Vagina (tissue), 2 donors: ENCODE measurements at places on chromosomes 12 and 14.

DNA sequence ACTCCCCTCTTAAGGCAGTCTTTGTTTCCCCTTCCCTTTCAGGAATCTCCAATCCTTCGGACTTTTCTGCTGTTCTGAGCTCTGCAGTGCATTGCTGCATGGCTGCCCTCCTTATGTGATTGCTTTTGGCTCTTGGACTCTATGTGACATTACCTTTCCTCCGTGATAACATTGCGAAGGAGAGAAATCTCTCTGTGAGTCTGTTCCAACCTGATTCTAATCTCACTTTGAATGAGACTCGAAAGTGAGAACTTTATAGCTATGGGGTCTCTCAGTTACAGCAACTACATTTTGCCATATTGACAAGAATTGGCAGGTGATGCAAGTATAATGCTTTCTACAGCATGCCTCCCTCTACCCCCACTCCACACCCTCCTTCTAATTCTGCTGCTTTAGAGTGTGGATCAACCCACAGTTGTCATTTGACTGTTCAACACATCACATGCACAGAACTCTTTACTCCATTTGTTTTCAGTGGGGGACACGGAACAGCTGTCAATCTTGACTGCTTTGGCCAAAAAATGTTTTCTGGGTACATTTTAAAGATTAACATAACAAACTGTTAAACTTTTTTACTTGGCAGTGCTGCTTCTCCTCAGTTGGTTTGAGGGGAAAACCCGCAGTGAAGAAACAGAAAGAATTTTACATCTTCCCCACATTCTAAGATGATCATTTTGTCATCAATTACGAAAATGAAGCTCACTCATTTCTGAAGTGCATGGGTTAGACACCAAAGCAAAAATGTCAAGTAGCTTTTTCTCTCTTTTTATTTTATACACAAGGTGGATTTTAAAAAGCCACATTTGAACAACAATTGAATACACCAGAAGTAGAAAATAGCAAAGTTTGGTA is 125.5 kb upstream of the RMST start:
- no peak for DNase-seq

- DNase-seq = no peak
Observed at GRCh38 chr14:70641548-70642302, at the start of gene TTC9. Gene TTC9, plus strand, starts transcription at chr14:70641916. Its CDS starts 214 bp downstream, at chr14:70642130.

DNA sequence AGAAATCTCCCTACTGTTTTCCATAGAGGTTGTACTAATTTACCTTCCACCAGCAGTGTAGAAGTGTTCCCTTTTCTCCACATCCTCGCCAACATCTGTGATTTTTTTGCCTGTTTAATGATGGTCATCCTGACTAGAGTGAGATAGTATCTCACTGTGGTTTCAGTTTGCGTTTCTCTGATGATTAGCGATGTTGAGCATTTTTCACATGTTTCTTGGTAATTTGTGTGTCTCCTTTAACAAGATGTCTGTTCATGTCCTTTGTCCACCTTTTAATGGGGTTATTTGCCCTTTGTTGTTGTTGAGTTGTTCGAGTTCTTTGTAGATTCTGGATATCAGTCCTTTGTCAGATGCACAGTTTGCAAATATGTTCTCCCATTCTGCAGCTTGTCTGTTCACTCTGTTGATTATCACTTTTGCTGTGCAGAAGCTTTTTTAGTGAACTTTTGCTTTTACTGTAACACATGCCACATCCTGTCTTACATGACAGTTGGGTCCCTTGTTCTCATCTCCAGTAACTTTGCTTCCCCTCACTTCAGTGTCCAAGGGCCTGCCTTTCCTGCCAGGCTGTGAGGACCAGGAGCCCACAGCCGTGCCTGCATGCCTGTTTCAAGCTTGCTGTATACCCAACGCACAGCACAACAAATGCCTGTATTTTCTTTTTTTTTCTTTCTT is 64.9 kb downstream of the SPRING1 start:
- no peak for DNase-seq

DNA sequence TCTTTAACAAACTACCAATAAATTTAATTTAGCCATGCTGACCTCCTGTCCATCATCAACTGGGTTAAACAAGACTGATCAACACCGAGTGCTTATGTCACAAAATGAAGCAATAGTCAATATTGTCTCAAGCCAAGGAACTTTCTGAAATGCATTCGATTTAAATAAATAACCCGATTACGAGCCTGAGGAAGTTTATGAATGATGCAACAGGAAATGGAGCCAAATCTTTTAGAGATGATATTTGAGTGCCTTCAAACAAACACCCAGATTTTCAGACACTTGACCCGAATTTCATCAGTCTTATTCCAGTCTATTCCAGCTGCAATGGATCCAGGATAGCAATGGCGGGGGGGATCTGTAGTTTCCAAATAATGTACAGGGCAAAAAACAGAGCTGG is 27.9 kb downstream of the FAR2 start:
- no peak for DNase-seq

GRCh38 chr12:65282840-65283239 is 4.4 kb downstream of the MSRB3 start:
- DNase-seq = no peak

DNA sequence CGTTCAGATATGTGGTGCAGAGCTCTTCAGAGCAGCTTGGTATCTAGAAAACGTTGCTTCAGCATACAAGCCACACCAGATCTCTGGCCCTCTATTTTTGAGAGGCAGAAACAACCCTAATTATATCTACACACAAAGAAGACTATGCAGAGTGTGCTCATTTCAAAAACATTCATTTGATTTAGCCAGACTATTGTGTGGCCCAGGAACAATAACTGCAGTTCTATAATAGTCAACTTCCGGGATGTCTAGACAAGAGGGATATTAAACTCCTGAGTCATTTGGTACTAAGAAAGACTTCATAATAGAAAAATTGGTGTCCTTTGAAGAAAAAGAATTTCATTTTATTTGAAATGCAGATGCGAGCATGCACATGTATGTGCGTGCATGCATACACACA is 153.8 kb downstream of the PELI2 start:
- no peak for DNase-seq

DNA sequence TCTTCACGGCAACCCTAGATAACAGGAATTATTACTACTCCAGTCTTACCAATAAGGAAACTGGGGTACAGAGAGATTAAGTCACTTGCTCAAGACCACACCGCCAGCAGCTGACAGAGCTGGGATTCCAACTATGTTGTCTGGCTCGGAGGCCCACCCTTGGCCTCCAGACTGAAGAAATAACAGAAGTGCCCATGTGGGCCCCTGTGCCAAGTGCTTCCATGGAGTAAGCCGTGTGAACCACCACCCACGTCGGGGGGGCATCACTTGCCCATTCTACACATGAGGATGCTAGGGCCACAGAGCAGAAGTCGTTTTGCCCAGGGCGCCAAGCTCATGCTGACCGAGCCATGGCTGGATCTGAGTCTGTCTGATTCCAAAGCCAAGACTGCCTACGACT is 926 bp upstream of the CMKLR1 start:
- no peak for DNase-seq

DNA sequence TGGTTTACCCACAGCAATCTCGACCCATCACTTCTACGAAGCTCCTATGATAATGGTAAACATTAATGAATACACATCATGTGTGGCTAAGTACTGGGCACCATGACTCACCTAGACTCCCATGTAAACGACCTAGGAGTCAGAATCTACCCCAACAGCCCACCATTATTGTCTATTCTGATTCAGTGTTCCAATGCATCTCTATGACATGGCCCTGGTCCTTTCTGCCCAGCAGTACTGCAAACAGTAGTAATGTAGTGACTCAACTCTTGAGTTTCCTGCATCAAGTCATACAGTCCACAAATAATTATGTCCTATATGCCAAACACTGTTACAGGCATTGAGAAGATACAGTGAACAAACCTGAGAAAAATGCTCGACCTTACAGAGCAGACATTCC is 14.6 kb downstream of the GTF2A1 start:
- no peak for DNase-seq

DNA sequence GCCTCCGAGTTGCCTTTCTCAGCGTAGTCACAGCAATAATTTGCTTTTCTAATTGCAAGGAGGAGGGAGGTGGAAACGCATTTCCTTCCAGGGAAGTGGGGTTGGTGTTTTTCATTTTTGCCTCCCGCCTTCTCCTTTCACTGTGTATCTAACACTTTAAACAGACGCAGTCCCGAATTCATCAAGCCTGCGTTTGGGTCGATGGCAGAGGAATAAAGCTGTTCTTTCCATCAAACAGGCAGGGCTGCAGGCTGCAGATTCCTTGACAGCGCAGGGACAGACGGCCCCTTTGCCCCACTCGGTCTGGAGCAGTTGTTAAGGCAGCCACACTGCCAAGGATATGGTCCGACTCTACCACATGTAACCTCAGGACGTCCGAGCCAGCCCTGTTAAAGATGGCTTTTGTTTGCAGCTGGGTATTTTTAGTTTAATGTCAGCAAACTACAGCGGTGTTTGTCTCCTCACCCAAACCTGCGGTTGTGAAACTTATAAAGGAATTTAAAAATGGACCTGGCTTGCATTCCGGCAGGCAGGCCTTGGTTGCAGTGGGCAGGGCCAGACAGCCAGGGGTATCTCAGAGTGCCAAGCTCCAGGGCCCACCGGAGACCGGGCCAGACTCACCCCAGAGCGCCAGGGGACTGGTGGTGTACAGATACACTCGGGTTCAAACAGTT is 2.1 kb downstream of the CHST11 start:
- DNase-seq = no peak

GRCh38 chr14:101561145-101561896 is at the start of gene DIO3:
Gene DIO3, plus strand, starts transcription at chr14:101561495.
- DNase-seq = no peak

- no peak for DNase-seq
Observed at GRCh38 chr12:68478516-68479260, 132.0 kb upstream of the RAP1B start.

DNA sequence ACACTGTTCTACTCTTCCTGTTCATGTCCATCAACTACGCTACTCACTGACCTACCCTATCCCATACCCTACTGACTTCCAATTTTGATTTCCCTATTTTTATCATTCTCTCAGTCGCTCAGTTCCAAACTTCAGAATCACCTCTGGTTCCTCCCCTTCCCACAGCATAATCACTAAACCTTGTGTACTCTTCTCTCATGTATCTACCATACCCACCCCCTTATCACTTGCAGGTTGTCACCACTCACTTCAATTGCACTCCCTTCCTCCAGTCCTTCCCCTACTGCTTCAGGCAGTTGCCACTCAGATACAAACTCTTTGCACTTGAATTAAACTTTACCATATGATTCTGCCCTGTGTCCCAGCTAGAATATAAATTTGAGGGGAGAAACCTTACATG is 6.3 kb downstream of the RACGAP1 start:
- no peak for DNase-seq

DNA sequence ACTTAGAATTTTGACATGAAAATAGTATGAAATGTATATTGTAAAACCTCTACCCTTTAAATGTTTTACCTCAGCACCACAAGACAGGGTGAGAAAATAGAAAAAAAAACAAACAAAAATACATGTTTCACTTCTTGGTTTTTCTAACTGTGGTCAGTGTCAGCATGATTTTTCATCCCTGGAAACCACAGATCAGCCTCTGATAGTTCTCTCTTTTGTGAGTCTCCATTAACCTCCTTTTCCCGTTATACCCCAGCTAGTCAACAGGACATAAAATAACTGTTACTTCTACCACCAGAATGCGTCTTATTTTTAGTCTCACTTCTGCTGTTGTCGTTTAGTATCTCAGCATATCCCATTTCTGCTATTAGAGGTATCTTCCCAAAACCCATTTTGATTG is 48.3 kb upstream of the KCNMB4 start:
- no peak for DNase-seq

- no peak for DNase-seq
Observed at GRCh38 chr12:44114906-44115305, 279.0 kb downstream of the TMEM117 start.

GRCh38 chr12:80038062-80038560 is 61.2 kb upstream of the OTOGL start:
- no peak for DNase-seq

DNA sequence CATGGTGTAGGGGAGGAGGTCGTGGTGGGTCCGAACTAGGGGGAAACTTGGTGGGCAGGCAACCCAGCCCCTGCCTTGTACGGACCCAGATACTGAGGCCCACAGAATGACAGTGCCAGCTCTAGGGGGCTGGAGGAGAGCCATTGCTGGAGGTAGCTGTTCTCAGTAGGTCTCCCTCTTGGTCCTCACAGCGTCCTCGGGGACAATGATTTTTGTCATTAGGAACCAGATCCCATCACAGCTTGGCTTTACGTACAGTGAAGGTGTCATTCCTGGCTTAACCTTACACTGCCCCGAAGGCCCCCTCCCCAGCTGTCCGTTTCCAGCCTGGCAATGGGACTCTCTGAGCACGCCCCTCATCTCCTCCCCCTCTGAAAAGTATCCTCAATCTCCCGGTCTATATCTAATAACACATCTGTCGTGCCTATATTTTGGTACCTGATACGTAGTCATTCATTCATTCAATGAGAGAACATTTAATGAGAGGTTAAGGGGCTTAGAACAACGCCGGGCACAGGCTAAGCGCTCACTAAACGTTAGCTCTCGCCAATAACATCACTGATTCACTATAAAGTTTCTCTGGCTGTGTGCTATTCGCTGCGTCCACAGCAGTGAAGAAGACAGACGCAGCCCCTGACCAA is 597 bp upstream of the DYNC1H1 start:
- no peak for DNase-seq

GRCh38 chr12:9992296-9992695 is 6.6 kb downstream of the CLEC1B start:
- no peak for DNase-seq

DNA sequence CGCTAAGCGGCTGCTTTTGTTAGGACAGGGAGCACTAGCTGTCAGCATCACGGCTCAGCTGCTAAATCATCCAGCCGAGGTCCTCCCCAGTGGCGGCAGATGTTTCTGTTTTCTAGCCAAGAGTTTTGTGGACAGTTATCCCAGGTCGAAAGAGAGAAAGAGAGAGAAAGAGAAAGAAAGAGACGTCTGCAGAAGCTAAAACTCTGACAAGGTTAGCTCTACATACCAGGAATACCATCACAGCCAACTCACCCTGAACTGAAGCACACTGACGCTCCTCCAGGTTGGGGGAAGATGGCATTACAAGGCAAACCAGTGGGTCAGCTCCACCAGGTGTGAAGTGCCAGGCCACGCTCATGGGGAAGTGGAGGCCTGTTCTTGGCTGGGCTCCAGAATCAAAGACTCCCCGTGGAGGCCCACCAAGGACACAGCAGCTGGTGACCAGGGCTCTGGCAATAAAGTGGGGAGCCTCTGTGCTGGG is 64.9 kb upstream of the DICER1 start:
- no peak for DNase-seq
